ENCODE measurements at places on chromosomes 11 and 22.
A peak's percentile ranks its signal among the peaks of the same experiment; 100 is the strongest.

- peak; percentile 99 for DNase-seq
These were observed 22.4 kb upstream of the MYH9 start for GRCh38 chr22:36409911-36410756.

GRCh38 chr22:19848298-19849224 lies 6.1 kb downstream of the GNB1L start:
- no peak for DNase-seq

DNA sequence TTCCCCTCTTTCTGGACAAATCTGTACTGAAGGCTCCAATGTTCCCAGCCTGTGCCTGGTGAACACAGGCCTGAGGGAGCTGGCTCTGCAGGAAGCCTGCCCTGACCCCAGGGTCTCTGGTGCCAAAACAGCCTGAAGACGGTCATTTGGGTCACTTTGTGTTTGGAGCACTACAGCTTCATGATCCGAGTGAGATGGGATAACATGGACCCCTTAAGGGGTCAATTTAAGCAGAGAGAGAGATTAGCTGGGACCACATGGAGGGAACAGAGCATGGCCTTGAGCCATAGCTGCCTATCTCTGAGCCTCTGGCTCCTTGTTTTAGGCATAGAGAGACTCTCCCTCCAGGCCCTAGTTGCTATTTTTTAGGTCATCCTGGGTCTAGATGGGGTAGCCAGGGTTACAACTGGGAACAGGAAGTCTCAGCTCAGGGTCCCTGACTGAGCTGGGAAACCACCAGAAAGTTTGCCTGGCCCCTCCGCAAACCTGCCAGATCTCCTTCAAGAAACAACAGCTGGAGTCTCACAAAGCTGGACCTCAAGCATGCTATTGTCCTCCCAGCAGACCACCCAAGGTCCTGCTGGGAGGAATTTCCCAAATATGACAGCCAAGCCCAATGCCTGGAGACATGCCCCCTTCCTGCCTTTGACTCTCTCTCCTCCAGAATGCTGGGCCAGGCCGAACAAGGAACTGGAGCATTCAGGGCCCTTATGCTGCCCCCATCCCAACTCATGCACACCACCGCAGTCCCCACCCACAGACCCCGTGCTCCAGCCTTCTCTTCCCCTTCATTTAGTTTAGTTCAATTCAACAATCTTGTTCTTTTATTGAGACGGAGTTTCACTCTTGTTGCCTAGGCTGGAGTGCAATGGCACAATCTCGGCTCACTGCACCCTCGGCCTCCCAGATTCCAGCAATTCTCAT lies 4.0 kb downstream of the SLCO2B1 start:
- DNase-seq = no peak

- no peak for DNase-seq
These were observed 138.9 kb upstream of the MTNR1B start for GRCh38 chr11:92830377-92831155.

GRCh38 chr11:104000798-104001197 lies 35.6 kb upstream of the DDI1 start:
- DNase-seq = no peak

DNA sequence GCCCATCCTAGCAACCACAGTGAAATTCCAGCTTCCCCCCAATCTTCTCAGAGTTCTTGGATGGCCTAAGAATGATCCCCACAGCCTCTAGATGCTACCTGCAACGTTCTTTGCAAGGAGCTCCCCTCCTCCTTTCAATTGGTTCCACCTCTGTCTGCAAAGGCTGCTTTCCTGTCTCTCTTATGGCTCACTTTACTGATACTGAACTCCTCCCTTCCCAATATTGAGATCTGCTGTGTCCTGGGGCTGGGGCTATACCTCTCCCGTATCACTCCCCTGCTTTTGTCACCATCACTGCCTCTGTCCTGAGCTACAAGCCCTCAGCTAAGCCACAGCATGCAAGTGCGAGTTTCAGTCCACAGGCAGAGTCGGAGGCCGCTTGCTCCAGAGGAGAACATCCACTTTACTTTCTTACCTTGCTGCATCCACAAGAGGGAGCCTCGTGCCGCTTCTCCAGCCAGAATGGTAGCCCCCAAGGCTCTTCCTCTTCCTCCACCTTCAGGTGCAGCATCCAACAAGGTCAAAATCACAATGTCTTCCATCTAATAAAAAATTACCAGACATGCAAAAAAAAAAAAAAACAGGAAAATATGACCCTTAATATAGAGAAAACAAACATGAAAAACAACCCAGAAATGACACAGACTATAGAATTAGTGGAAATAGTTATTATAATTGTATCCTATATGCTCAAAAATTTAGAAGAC lies 48.6 kb upstream of the TMEM45B start:
- DNase-seq = no peak

DNA sequence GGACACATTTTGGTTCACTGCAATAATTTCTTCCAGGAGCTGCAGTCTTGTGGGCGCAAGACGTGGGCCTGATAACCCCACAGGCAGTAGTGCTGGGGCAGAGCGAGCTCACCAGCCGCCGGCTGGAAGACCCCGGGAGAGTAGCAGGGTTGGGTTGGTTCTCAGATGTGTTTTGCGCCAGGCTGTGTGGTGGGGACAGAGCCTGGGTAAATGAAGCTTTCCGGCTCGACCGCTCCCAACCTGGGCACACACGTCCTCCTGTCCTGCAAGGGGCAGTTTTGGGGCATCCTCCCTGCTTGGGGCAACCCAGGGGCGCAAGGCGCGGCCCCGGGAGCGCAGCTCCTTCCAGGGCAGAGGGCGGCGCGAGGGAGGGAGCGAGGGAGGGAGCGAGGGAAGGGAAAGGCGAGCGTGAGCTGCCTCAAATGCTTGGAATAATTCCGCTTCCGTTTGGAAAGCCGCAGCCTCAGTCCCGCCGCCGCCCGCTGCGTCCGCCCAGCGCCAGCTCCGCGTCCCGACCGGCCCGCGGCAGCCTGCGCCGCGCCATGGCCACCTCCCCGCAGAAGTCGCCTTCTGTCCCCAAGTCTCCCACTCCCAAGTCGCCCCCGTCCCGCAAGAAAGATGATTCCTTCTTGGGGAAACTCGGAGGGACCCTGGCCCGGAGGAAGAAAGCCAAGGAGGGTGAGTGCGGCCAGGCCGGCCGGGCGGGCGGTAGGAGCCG lies at the start of gene PARVA:
Gene PARVA, plus strand, starts transcription at position 466 of the 718 bp plus-strand sequence. Its CDS starts 77 bp downstream, at position 543.
- DNase-seq = no peak

DNA sequence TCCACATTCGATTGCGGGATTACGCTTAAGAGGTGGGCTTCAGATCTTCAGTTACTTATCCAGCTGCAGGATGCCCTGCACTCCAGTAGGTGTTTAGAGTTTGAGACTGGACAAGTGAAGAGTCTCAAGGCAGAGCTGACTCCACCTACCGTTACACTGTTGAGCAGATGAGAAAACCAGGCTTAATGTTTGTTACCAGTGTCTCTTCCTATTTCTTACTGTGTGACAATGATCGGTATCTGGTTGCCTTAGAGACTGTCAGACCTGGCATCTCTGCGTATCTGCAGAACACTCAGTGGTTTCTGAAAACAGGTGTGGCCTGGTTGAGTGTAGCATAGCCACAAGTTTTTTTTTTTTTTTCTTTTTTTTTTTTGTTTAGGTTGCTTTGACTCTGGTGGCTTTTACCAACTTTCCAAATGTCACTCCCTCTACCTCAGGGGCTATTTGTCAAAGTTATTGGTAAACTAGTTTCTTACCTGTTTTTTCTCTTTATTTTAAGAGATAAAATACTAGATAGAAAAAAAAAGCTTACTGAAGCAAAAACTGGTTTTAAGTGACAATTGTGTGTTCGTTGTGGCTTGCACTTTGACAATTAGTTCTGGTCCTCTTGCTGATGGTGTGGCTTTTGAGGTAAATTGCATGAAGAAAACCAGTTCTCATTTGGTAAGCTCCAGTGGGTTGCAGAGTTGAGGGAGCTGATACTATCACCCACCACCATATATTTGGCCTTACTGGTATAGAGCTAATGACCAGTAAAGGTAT lies 284.8 kb downstream of the ETS1 start:
- no peak for DNase-seq

- DNase-seq = no peak
These were observed 210.6 kb downstream of the NTM start for GRCh38 chr11:131581046-131581445.

- no peak for DNase-seq
These were observed 9.7 kb downstream of the LRFN4 start for GRCh38 chr11:66866511-66866986.

DNA sequence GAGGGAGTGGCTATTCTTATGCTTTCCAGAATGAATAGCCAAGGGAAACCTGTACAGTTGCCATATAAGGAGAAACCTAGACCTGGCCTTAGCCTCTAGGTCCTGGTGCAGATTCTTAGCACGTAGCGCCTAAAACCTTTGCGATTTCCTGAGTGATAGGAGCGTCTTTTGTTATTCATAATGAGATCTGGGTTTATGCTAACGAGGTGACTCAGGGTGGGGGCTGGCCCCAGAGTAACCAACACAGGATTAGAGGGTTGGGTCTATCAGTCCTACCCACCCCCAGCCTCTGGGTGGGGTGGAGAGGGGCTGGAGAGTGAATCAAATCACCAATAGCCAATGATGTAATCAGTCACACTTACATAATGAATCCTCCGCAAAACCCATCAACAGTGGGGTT lies 73.4 kb upstream of the PARVG start:
- DNase-seq = no peak

DNA sequence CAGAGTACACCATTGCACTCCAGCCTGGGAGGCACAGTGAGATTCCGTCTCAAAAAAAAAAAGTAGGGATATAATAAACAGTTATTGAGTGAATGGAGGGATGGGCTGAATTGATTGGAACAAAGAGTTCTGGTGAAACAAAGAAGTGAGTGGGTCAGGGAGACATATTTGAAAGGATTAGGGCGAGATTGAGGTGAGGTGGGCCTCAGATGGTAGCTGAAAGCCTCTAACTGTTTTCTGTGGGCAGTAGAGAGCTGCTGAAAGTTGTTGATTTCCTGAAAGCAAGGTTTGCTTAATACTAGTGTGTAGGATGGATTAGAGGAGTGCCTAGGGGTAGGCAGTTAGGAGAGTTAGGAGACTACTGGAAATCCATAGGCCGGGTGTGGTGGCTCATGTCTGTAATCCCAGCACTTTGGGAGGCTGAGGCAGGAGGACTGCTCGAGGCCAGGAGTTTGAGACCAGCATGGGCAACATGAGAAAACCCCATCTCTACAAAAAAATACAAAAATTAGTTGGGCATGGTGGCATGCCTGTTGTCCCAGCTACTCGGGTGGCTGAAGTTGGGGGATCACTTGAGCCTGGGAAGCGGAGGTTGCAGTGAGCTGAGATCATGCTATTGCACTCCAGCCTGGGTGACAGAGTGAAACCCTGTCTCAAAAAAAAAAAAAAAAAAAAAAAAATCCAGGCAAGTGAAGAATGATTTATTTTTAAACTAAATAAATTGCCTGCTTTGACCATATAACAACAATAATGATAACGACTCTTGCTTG lies 41.4 kb upstream of the PTPRJ start:
- DNase-seq = no peak

DNA sequence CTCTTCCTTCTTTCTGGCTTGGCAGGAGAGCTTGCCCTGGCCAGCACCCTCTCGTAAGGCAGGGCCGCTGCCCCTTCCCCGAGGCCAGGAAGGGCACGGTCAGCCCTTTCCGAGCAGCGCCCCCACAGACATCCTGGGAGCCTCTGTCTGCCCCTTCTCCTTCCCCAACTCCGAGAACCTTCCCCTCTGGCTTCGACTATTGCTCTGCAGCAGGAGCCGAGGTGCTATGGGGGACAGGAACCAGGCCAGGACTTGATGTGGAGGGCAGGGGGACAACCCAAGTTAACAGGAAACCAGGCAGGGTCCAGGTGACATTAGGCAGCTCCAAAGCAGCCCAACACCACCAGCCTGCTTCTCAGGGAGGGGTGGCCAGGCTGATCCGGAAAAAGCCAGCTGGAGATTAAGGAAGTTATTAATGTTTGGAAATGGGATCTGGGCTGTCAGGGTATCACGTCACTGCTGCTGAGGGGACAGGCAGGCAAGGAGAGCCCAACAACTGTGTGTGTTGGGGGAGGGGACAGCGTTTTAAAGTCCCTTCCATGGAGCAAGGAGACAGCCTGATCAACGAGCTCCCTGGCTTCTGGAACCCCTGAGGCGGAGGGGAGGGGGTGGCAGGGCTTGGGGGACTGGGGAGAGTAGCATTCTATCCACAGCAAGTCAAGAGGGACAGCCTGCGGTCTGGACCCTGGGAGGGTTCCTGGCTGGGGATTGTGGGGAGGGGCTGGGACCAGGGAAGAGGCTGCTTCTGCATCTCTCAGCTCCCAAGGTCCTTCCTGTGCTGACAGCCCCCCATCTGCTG lies 27.3 kb downstream of the SYT7 start:
- DNase-seq = no peak

DNA sequence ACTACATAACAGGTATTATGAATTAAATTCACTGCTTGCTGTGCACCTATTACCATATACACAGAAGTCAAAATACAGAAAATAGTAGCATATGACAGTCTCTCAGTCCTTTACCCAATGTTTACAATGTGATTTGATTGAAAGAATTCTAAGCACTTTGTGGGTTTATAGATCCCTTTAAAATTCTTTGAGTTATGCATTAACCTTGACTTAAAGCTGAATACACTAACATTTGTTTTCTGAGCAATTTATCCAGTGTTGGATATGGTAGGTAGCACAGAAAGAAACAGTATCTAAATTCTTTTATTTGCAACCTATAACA lies 230.8 kb upstream of the DDI1 start:
- no peak for DNase-seq

GRCh38 chr11:46348566-46349401 lies 1.5 kb downstream of the DGKZ start:
- no peak for DNase-seq

- DNase-seq = no peak
These were observed at the start of gene THY1 for GRCh38 chr11:119422809-119423508. TSS of gene THY1 (minus strand) at chr11:119423172. CDS start at chr11:119420905, 2,267 bp downstream.

- no peak for DNase-seq
These were observed 150.3 kb upstream of the E2F8 start for GRCh38 chr11:19391026-19391425.

- no peak for DNase-seq
These were observed 28.2 kb downstream of the KCTD17 start for GRCh38 chr22:37079668-37080171.

DNA sequence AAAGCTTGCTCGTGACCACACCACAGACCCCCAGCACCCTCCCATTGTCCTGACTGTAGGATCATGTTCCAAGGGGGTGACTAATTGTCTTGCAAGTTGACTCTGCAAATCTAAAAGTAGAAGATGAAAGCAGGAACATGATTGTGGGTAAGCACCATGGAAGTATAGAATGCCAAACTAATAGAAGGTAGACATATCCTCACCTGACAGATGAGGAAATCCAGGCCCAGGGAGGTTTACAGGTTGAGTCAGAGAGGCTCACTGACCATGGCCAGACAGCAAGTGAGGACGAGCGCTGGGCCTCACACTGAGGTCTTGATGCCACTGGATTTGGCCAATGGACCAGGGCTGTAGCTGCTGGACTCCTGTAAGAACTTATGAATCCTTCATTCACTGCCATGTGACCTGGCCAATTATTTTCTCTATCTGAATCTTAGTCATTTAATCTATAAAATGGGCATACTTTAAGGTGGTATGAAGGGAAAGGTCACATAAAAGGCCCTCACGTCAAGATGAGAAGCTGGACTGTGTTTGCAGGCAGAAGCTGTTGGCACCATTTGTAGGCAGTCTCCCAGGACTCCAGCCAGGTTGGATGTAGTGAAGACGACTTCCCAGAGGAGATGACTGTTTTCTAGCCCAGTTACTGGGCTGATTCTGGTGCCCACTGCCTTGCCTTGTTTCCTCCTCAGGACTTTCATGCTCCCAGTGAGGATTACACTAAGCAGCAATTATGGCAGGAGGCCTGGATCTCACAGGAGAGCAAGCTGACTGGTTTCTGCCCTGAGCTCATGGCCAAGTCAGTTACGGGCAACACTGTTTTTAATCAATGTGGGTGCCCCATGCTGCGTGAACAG lies 54.6 kb downstream of the GAB4 start:
- no peak for DNase-seq

GRCh38 chr11:75801362-75802020 lies 13.5 kb upstream of the UVRAG start:
- DNase-seq = no peak
